Kidney epithelial cell (primary cell): ENCODE measurements at places on chromosomes 16 and 17.

DNA sequence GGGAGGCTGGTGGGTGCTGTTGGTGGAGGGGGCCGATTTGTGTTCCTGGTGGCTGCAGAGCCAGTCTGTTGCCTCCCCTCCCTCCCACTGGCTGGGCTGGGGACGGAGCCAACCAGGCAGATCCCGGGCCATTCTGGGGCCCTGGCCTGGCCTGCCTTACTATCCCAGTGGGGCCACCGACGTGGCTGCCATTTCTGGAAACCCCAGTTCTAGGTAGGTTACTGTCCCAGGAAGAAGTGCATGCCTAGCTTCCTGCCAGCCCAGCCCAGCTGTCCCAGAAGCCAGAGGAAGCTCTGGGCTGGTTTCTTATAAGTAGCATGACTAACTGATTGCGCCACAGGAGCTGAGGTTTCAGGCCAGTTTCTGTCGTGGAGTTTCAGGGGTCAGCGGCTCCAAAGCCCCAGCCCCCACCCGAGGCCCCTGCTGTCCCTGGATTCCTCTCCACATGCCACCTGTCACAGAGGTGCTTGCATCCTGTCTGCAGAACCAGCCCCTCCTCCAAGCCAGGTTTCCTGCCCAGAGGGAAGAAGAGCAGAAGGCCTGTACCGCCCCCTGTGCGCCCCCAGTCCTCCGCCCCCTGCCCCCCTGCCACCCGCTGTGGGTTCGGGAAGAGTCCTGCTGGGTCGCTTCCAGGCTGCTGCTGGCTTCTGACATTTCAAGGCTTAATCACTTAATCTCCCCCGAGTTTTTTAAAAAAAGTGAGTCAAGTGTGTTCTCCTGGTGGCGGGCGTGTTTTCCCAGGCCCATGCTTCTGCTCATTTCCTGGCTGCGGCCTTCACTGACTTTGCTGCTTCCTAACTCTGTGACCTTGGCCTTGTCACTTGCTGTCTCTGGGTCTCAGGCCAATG lies 13.2 kb downstream of the IL4R start:
- peak; percentile 86 for DNase-seq

DNA sequence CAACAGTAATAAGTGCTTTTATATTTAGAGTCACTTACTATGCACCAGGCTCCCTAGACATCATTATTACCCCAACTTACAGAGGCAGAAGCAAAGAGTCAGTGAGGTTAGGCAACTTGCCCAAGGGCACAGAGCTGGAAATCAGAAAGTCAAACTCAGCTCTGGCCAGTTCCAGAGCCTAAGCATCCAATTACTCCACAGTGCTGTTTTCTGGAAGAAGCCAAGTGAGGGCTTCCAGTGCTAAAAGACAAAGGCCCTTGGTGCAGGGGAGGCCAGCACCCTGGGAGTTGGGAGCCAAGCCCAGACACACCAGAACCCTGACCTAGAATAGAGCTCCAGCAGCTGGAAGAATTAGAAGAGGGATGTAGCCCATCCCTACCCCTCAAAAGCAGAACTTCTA lies 40.2 kb downstream of the C17orf67 start:
- DNase-seq = no peak

DNA sequence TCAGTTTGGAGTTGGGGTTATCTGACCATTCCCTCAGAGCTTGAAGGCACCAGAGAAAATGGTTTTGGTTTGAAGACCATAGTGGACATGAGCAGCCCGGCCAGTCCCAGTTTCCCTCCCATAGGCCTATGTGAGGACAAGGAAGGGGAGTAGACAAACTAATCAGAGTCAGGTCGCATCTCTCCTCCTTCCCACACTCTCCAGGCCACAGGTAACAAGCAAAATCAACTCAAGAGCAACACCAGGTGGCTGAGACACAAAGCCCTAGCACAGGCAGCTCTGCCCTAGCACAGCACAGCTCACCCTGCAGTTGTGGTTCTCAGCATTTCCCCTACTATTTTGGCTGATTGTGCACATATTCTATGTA lies 7.2 kb downstream of the SUPT4H1 start:
- no peak for DNase-seq

DNA sequence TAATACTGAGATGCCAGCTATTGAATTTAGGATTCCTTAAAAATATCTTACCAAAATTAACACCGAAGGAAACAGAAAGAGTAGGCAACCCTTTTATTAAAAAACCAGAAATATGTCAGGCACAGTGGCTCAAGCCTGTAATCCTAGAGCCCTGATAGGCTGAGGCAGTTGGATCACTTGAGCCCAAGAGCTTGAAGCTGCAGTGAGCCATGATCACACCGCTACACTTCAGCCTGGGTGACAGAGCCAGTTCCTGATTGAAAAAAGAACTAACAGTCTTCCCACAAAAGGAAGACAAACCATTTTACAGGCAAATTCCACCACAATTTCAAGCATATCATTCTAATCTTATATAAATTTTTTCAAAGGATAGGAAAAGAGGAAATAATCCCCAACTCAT lies 15.6 kb downstream of the SLFN12 start:
- no peak for DNase-seq

- DNase-seq = no peak
Observed at GRCh38 chr17:45871718-45872117, 22.6 kb upstream of the MAPT start.

DNA sequence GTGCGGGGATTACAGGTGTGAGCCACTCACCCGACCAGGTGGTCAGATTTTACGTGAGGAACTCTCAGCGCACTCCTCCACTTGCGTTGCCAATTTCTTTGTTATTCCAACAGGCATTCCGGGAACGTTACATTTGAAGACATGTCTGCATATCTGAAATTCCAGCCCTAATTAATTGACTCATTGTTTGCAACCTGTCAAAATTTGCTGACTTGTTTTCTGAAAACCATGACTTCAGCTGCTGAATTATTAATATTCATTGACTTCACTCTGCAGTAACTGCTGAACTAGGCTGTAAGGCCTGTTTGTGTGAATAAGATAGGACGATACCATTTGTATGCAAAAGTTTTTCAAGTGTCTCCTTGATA lies 16.6 kb downstream of the G6PC1 start:
- no peak for DNase-seq

DNA sequence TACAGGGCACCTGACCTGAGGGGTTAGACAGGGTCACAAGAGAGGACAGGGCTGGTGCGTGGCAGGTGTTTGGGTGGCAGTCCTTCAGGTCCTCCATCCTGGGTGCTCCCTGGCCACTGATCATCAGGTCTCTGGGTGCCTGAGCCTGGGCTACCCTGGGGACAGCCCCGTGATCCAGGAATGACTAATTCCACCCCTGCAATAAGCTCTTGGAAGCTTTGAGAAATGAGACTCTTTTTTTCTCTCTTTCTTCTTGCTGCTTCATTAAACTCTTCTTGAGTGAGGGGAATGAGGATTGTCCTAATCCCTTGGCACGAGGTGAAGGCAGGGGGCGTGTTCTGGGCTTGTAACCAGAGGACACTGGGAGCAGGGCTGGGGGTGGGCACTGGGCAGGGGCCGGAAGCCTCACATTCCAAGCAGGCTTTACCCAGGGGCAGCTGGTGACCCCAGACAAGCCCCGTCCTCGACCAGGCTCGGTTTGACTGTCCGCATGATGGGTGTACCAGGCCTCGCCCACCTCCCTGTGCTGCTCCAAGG lies 21.4 kb upstream of the SPNS2 start:
- peak; percentile 43 for DNase-seq

- DNase-seq = no peak
Observed at GRCh38 chr17:49618028-49618611, 42.4 kb downstream of the NXPH3 start.

GRCh38 chr17:18039535-18040260 lies 490 bp downstream of the GID4 start:
- no peak for DNase-seq

- DNase-seq = no peak
Observed at GRCh38 chr17:31469959-31470358, 78.5 kb downstream of the RAB11FIP4 start.

GRCh38 chr16:27723711-27724481 lies 174.0 kb downstream of the KATNIP start:
- no peak for DNase-seq

- no peak for DNase-seq
Observed at GRCh38 chr16:68907297-68907696, 64.0 kb downstream of the TANGO6 start.

DNA sequence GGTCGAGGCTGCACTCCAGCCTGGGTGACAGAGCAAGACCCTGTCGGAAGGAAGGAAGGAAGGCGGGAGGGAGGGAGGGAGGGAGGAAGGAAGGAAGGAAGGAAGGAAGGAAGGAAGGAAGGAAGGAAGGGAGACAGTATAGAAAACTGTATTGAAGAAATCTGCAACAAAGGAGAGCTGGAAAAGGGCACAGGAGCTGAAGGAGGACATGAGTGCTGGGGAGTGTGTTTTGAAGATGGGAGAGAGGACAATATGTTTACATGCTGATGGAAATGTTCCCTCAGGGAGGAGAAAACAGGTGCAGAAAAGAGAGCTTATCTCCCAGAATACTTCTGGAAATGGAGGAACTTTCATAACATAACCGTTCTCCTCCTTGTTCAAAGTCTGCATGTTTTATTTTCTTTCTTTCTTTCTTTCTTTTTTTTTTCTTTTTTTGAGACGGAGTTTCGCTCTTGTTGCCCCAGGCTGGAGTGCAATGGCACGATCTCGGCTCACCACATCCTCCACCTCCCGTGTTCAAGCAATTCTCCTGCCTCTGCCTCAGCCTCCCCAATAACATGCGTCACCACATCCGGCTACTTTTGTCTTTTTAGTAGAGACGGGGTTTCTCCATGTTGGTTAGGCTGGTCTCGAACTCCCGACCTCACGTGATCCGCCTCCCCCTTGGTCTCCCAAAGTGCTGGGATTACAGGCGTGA lies 2.7 kb upstream of the HAP1 start:
- no peak for DNase-seq

DNA sequence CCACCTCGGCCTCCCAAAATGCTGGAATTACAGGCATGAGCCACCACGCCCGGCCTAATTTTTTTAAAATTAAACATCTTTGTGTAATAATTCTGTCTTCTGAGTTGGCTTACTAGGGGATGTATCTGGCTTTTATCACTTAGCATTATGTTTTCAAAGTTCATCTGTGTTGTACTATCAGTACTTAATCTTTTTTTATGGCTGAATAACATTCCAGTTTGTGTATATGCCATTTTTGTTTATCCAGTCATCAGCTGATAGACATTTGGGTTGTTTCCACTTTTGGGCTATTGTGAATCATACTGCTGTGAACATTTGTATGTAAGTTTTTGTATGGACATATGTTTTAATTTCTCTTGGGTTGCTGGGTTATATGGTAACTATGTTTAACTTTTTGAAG lies 69.0 kb downstream of the CHD9 start:
- DNase-seq = no peak

- no peak for DNase-seq
Observed at GRCh38 chr16:8167436-8167835, 422.9 kb downstream of the TMEM114 start.
